SHP77 (cell line): ENCODE measurements at places on chromosomes 2 and 18.

GRCh38 chr18:66867653-66868052, 263.8 kb upstream of the CDH19 start:
- no peak for DNase-seq

DNA sequence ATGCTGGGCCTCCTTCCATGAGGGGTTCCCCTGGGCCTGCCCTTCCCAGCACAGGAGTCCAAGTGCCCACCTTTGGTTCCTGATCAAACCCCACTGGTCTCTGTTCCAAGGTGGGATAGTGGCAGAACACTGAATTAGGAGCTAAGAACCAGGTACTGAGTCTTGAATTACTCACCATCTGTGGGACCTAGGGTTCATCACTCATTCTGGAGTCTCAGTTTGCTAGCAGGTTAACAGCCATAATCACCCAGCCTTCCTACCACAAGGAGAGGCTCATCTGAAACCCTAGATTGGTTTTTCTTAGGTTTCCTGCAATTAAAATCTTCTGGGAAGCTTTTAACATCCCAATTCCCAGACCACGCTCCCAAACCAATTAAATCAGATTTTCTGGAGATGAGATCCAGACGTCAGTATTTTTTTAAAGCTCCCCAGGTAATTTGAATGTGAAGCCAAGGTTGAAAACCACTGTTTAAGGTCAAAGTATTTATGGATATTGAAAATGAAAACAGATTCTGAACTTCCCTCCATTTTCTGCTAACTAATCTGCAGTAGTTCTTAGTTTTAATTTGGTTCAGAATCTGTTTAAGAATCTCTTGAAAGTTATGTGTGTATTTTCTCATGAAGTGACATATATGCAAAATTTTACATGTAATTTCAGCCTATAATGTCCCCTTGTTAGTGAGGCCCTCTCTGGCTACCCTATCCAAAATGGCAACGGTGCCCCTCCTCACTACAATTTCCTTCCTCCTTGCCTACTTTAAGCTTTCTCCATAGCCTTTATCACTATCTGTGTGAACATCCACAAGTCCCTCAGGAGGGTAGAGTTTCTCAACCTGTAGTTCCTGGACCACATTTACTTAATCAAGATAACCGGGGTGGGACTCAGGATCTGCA, 166.5 kb upstream of the CXCR4 start:
- no peak for DNase-seq

DNA sequence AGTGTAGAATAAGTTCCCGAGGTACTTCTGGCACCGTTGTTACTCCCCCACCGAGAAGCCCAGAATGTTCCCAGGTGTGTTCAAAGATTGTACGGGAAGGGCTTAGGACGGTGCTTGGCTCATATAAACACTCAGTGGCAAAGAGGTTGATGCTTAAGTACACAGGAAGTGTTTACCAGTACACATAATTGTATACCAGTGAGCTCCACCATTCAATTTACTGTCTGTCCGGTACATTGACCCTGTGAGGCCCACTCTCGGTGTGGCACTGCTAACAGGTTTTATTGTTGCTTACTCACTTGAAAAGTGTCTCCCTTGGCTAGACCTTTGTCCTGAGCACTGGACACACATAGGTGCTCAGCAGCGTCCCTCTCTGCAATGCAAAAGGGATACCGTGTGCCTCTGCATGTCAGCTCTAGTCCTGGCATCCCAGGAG, 191.0 kb downstream of the NEDD4L start:
- DNase-seq = no peak

DNA sequence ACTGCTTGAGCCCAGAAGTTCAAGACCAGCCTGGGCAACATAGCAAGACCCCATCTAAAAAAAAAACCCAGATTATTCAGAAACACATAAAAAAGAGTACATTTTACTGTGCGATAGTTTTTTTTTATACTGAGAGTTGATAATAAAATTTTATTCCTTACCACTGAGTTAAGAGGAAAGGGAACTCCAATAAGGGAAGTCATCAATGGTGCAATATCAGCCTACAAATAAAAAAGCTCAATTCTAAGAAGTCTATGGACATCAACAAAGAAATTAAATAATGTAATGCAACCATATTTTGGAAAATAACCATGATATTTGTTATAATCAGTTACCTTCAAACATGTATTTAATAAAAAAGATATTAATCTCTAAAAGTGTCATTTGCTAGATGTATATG, 46.6 kb downstream of the PIGN start:
- DNase-seq = no peak

GRCh38 chr2:125796784-125797183, 859.2 kb upstream of the GYPC start:
- no peak for DNase-seq

DNA sequence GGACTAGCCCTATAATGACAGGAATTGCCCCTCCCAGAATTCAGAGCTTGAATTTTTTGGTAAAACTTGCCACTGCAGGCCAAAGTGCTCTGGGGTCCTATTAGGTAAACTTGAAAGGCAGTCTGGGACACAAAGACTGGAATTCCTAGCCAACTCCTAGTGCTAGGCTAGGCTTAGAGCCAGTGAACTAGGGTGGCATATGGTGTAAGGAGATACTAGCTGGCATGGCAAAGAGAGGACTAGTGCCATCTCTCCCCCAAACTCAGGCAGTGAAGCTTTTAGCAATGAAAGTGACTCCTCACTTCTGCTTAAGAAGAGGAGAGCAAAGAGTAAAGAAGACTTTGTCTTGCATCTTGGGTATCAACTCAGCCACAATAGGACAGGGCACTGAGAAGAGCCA, 410.5 kb upstream of the CNTNAP5 start:
- no peak for DNase-seq

DNA sequence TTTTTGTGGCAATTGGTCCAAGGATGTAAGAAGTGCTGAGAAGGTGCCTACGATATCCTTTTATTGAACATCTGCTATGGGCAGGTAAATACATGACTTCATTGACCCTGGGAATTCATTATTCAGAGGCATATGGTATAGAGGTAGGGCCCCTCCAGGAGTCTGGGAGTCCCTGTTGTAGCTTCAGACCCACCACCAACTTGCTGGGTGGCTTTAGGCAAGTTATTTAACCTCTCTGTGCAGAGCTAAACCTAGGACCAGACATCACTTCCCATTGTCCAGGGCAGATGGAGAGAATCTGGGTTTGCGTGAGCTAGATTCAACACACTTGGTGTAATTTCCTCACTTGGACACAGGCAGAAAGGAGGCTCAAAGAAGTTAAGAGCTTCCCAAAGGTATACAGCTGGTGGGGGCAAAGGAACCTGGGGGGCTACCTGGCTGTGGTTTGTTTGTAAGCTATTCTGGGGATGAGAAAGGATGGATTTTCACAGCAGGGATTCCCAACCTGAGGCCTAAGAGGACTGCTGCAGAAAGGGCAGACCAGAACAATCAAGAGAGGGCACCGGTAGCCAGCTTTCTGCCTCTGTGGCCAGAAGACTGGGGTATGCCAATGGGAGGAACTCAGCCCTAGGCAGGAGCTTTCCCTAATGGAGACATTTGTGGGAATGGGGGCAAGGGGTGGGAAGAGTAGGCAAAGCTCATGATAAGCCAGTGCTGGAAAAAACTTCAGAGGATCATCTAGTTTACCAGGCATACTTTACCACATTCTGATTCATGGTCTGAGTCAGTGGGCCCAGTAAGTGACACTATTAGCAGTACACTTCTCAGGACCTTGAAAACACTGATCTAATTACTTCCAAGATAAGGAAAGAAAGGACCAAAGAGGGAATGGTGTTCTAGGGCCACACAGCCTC, 102.7 kb upstream of the SMAD2 start:
- no peak for DNase-seq
